ENCODE measurements at places on chromosomes 2 and 18. TPM values are rescaled to one million over a fixed set of nuclear protein-coding genes. Genes with fewer than 3 reads are reported as not detected.

SEH1L gene
- total RNA-seq: 31.3 TPM

MYCN gene
- total RNA-seq: 0.15 TPM

DPP10 gene
- not detected for total RNA-seq

ZNF521 gene
- total RNA-seq: not detected
